ENCODE measurements at places on chromosomes 5 and 9. TPM values are rescaled to one million over a fixed set of nuclear protein-coding genes. Genes with fewer than 3 reads are reported as not detected.

Gene BAAT
- total RNA-seq = not detected

Gene MRNIP
- 17.6 TPM for total RNA-seq

Gene SLC6A3
- not detected for total RNA-seq

Gene PCDHA1
- total RNA-seq = not detected

Gene PCDHAC2
- total RNA-seq = 1.00 TPM

Gene FBP1
- 2.2 TPM for total RNA-seq

Gene PTPN3
- total RNA-seq = not detected

Gene DMRT3
- total RNA-seq = not detected

Gene TAS2R1
- total RNA-seq = not detected

DNA sequence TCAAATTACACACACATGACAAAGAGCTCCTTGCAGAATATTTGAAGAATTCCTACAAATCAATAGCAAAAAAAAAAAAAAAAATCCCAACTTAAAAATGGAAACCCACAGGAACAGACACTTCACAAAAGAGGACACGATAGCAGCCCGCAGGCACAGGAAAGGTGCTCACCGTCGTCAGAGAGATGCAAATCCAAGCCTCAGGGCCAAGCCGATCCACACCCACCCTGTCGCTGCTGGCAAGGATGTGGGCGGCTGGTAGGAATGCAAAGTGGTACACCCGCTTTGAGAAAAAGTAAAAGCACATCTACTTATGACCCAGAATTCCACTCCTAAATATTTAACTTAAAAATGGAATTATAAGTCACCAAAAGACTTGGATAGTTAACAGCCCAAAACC lies 10.8 kb downstream of the LCN9 start:
- no peak for DNase-seq
- no peaks in the 10 kb centered on the region for H3K4me1 ChIP-seq
- no peak overlapping the region for H3K4me3 ChIP-seq
- no peaks in the 10 kb centered on the region for H3K36me3 ChIP-seq
- H3K27ac ChIP-seq = no peak overlapping the region
- H3K27me3 ChIP-seq = no peaks in the 10 kb centered on the region

DNA sequence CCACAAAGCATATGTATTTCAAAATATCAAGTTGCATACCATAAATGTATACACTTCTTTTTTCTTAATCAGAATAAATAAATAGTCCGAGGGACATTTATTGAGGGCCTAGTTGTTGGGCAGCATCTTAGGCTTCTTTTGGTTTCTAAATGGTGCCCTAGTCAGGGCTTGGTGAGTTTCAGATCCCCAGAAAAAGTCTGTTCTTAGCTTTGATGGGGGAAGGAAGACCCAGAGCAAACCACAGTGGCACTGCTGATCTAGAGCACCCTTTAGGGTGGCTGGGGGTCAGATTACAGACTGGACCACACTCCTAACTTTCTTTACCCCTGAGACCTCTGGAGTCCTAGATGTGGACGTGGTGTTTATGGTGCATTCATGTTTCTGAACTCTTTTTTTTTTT lies 97.8 kb downstream of the C9orf152 start:
- no peak overlapping the region for H3K4me3 ChIP-seq
- H3K4me1 ChIP-seq = peaks cover 22% of the 10 kb centered on the region
- no peak for DNase-seq
- peaks cover 4% of the 10 kb centered on the region for H3K36me3 ChIP-seq
- no peaks in the 10 kb centered on the region for H3K27me3 ChIP-seq

DNA sequence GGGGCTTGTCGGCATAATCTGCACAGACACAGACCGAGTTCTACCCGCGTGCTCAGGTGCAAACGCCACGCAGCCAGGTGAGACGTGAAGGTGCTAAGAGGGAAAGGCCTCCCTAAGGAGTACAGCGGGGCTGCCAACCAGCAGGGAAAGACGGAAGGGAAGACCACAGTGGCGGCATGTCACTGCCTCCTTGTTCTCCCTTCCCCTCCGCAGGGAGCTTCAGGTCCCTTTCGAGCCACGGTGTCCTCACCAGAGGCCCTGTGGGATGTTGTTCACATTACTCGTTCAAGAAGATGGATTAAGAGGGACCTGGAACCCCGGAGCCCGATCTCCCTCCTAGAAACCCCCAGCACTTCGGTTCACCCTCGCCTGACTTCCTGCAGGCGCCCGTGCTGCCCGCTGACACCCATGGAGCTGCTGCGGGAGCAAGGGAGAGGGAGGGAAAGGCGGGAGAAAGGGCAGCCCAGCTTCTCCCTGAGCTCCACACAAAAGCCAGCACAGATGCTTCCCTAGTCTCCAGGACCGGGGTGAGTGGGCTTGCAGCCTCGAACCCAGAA lies 686 bp downstream of the BRD9 start:
- H3K4me1 ChIP-seq = peaks cover 14% of the 10 kb centered on the region
- peak; percentile 37 for DNase-seq
- peaks cover 25% of the 10 kb centered on the region for H3K36me3 ChIP-seq
- peak overlapping the region; percentile 56 for H3K4me3 ChIP-seq
- no peaks in the 10 kb centered on the region for H3K27me3 ChIP-seq
- H3K27ac ChIP-seq = peak overlapping the region; percentile 82

- H3K4me3 ChIP-seq = no peak overlapping the region
- H3K27me3 ChIP-seq = no peaks in the 10 kb centered on the region
- DNase-seq = no peak
- no peaks in the 10 kb centered on the region for H3K36me3 ChIP-seq
These were observed 242.9 kb upstream of the FTMT start for GRCh38 chr5:121608826-121609225.

GRCh38 chr9:84212246-84212645 lies 128.3 kb downstream of the SLC28A3 start:
- H3K4me1 ChIP-seq = no peaks in the 10 kb centered on the region
- H3K4me3 ChIP-seq = no peak overlapping the region
- H3K27ac ChIP-seq = no peak overlapping the region
- H3K27me3 ChIP-seq = no peaks in the 10 kb centered on the region

DNA sequence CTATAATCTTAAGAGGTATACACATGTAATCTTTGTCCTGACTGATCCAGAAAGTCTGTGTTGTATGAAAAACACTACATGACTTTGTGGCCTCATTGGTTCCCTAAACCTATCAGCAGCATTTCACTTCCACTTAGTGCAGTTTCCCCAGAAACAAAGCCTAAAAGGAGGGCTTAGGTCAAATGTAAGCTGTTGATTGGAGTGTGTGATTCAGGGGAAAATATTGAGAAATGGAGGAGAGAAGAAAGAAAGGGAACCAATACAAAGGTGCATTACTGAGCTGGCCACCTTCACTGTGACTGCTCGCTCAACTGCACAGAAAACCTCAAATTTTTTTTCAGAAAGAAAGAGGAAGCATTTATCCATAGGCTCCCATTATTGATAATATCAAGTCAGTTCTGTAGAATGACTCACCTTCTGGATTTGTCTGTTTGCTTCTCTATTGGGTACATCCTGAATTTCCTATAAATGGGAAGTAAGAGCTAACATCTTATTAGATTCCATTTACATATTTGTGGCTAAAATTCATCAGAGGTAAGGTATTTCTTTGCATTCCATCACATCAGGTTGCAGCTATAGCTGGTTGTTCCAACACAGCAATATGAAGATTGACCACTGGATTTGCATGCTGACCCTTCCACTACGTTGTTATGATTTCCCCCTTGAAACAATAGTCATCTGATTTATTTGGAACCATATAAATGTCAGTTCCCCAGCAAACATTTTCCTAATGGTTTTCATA lies 10.3 kb upstream of the FST start:
- peaks cover 4% of the 10 kb centered on the region for H3K27me3 ChIP-seq
- H3K27ac ChIP-seq = no peak overlapping the region
- no peak overlapping the region for H3K4me3 ChIP-seq
- DNase-seq = no peak
- no peaks in the 10 kb centered on the region for H3K36me3 ChIP-seq

DNA sequence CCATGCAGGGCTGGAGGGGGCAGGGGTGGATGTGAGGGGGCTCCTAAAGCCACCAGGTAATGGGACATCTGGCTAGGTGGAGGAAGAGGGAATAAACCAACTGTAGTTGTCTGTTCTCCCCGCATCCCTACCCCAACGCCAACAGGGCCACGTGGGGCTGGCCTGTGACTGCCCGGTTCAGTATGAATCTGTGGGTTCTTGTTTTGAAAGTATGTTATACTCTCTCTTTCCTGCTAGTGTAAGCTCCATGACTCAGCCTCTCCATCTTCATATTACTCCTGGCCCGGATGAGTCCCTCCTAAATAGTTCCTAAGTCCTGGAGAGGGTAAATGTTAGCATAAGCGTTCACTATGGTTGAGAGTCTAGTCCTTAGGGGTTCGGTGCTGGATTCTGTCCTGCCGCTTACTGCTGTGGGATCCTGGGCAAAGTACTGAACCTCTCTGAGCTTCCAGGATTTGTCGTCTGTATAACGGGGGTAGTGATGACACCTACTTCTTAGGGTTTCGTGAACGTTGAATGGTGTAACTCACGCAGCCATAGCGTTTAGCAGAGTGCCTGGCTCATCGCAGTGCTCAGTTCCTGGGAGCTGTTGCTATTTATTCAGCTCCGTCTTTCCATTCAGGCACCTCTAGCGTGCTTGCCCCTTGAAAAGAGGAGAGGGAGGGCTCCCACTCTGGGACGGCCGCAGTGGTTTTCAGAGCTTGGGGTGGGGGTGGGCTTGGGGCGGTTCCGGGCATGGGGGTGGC lies 28.8 kb downstream of the LHX2 start:
- no peak overlapping the region for H3K27ac ChIP-seq
- H3K36me3 ChIP-seq = no peaks in the 10 kb centered on the region
- H3K4me1 ChIP-seq = peaks cover 4% of the 10 kb centered on the region
- peaks cover 23% of the 10 kb centered on the region for H3K27me3 ChIP-seq
- DNase-seq = no peak
- H3K4me3 ChIP-seq = no peak overlapping the region

- DNase-seq = no peak
- no peaks in the 10 kb centered on the region for H3K27me3 ChIP-seq
- no peak overlapping the region for H3K4me3 ChIP-seq
- H3K4me1 ChIP-seq = no peaks in the 10 kb centered on the region
These were observed 630.0 kb downstream of the TAF11L14 start for GRCh38 chr5:18264126-18264882.

DNA sequence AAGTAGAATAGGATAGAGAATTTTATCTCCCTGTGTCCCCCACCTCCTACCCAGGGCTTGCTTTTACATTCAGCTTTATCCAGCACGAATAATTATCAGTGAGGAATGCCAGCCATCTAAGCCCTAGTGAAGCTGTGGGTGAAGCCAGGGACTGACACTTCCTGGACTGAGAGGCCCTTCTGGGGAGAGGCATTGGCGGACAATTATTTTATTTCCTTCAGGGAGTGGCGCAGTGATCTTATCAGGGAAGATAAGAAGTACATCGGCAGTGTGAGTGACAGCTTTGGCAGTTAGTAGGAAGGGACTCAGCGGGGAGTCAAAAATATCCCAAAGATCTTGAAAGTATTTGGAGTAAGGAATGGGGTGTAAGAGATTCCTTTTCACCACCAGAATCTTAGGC lies 34.9 kb upstream of the RPS23 start:
- H3K4me3 ChIP-seq = no peak overlapping the region
- H3K4me1 ChIP-seq = peaks cover 7% of the 10 kb centered on the region
- H3K27ac ChIP-seq = no peak overlapping the region

DNA sequence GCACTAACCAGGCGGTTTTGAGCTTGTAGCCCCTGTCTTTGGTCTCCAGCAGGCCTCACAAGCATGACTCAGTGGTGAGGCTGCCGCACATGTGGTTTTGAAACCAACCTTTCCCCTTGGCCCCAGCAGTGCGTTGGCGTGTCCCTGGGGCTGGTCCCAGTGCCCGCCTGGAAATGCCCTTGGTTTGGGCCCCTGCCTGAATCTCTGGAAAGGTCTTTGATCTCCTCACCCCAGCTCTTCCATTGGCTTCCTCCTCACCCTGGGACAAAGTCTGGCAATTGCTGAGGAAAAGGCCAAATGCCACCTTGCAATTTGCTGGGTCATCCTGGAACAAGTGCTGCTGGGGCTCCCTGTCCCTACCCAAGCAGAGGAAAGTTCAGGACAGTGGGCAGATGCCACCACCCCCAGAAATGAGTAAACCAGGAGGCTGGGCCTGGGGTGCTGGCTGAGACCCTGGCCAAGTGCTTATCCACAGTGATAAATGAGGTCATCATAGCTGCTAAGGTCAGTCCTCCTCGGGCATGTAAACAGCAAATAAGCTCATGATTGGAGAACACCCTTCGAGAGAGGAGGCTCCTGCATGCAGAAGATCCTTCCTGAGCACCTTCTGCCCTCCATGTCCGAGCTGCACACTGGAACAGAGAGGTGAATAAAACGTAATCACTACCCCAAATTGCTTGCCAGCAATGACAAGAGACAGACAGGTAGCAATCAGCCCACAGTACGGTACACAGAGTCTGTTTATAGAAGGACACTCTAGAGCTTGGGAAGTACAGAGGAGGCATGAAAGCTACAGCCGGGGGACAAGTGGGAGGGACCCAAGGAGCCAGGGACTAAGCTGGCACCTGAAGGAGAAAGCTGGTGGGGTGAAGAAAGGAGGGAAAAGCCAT lies 98.9 kb upstream of the CPEB4 start:
- no peaks in the 10 kb centered on the region for H3K4me1 ChIP-seq
- no peaks in the 10 kb centered on the region for H3K27me3 ChIP-seq
- no peaks in the 10 kb centered on the region for H3K36me3 ChIP-seq
- no peak overlapping the region for H3K4me3 ChIP-seq

DNA sequence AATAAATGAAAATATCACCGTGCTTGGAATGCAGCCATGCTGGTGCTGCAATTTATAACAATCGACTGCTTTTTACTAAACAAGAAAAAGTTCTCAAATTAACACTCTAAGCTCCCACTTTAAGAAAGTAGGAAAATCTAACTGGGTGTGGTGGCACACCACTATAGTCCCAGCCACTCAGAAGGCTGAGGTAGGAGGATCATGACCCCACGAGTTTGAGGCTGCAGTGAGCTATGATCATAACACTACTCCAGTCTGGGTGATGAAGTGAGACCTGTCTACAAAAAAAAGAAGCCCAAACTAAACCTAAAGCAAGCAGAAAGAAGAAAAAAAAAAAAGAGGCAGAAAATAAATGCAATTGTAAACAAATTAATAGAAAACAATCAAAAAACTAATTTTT lies 10.5 kb downstream of the CCNG1 start:
- H3K4me3 ChIP-seq = no peak overlapping the region
- H3K27me3 ChIP-seq = no peaks in the 10 kb centered on the region
- H3K27ac ChIP-seq = no peak overlapping the region
- no peak for DNase-seq
- peaks cover 10% of the 10 kb centered on the region for H3K36me3 ChIP-seq

DNA sequence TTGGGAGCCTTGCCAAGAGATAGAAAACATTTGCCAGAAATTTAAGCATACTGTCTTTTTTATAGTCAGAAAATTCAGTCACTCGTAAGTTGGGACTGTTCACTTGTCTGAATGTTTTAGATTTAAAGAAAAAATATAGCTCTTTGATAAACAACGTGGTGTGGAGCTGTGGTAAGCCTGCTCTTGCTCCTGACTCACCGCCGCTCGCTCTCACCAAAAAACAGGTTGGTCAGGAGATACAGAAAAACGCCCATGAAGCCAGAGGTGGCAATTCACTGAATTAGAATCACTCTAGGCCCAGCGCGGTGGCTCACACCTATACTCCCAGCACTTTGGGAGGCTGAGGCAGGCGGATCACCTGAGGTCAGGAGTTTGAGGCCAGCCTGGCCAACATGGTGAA lies 6.2 kb downstream of the LNPEP start:
- no peaks in the 10 kb centered on the region for H3K27me3 ChIP-seq
- no peaks in the 10 kb centered on the region for H3K36me3 ChIP-seq
- no peak overlapping the region for H3K27ac ChIP-seq
- DNase-seq = no peak
- peaks cover 4% of the 10 kb centered on the region for H3K4me1 ChIP-seq

GRCh38 chr9:77802515-77803293 lies 154.6 kb upstream of the GNA14 start:
- no peak for DNase-seq
- no peak overlapping the region for H3K27ac ChIP-seq
- no peak overlapping the region for H3K4me3 ChIP-seq
- no peaks in the 10 kb centered on the region for H3K27me3 ChIP-seq

Measured in endothelial cell of umbilical vein (primary cell).